ENCODE measurements at places on chromosomes 4 and X.

- no peak for DNase-seq
Observed at GRCh38 chr4:133638751-133639150, 489.7 kb downstream of the PCDH10 start.

DNA sequence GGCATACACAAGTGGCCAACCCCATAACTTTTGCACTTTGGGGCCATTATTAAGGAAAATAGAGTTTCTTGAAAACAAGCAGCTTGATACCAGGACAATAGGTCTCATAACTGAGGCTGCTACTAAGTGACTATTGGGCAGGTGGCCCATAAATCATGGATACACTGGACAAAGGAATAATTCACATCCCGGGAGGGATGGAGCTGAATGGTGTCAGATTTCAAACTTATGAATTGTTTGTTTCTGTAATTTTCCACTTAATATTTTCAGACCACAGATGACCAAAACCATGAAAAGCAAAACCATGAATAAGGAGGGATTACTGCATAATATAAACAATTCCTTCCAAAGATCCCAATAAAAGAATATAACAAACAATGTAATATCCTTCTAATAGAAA lies 114.4 kb downstream of the WDFY3 start:
- DNase-seq = peak; percentile 81

DNA sequence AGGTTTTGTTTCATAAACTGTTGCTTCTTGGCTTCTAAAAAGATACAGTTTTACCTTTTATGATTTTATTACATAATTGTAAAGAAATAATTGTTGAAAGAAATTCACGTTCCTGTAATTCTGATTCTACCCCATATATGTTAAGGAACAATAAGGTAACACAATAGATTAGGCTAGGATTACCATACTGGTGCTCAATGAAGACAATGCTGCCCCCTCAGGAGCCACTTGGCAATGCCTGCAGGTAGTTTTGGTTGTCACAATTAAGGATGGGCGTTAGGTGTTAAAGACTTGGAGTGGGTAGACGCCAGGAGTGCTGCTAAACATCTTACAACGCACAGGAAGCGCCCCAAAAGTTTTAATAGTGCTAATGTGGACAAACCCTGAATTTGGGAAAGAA lies 133.2 kb downstream of the NLGN4X start:
- peak; percentile 0 for DNase-seq

GRCh38 chrX:139211568-139212182 lies 318.9 kb upstream of the F9 start:
- no peak for DNase-seq

DNA sequence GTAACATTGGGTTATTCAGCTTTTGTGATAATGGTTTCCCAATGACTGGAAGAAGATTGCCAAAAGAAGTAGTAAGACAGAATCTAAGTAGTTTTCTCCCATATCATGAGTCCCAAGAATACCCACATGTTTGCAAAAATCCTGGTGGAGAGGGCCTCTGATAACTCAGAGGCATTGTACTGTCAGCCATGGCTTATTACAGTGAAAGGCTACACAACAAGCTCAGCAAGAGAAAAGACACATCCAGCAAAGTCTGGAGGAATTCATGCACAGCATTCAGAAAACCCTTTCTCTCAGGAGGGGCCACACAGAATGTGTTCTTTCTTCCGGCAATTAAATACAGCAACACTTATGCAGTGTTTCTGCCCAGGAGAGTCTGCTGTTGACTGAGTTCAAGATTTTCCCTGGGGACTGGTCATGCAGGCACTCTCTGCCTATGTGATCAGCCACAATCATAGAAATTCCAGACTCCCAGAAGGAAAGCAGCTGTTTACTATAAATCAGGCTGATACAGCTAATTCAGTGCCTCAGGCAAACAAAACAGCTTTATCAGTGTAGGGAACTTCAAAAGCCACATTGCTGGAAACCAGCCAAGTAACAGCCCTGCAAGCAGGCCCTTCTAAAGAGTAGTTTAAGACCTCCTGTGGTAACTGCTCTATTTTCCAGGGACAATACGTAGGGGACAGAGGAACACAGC lies 937.1 kb downstream of the CCSER1 start:
- peak; percentile 62 for DNase-seq

Data from NCI-H1930 (cell line).